ENCODE measurements at places on chromosomes 6 and 20.
A peak's percentile ranks its signal among the peaks of the same experiment; 100 is the strongest.

DNA sequence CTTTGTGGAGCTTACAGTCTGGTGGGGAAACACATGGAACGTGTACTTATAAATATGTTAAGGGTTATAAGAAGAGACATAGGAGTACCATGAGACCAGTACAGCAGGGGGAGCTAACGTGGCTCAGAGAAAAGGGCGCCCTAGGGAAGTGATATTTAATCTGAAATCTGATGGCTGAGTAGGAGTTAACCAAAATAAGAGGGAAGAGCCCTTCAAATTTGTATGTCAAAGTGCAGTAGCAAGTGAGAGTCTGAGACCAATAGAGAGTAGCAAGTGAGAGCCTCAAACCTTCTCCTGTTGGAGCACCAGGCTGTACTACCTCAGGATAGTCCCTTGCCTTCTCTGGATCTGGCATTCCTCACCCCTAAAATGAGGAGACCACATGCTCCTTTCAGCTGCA, 6.1 kb upstream of the PKIG start:
- DNase-seq: no peak

- no peak for DNase-seq
These were observed 79.6 kb downstream of the PTPN1 start for GRCh38 chr20:50589548-50590347.

DNA sequence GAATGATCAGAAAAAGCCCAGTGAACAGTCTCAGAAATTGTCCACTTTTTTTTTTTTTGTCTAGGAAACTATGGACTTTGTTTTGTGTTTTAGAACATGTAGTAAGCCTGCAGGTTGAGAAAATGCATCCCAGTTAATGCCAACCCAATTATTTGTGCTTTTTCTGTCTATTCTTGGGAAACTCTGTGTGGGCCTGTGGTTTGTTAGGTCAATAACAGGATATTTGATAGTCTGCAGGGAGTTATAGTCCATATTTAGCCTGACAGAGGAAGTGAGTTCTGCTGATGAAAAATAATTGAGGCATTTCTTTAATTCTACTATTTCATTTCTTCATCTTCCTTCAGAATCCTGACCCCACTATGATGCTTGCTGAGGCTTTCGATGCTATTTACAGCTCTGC, 154.0 kb upstream of the LAMP5 start:
- no peak for DNase-seq

- DNase-seq: no peak
These were observed 4.8 kb upstream of the GPR31 start for GRCh38 chr6:167162591-167162990.

GRCh38 chr6:150600010-150600300, 270 bp downstream of the PLEKHG1 start:
- DNase-seq: no peak

DNA sequence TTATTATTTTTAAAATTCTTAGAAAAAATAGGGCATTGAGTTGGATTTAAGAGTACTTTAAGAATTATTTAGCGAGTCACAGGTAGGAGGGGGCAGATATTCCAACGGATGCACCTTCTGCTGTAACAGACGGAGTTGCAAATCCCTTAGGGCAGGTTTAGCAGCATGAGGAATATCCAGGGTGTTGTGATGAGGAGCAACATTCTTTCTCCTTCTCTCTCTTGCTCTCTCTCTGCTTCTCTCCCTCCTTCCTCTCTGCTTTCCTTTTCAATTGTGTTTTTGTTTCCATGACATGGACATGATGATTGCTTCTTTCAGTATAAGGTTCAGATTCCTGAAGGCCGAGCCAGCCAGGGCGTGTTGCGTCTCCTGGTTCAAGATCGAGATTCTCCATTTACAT, 28.9 kb downstream of the CDH26 start:
- no peak for DNase-seq

DNA sequence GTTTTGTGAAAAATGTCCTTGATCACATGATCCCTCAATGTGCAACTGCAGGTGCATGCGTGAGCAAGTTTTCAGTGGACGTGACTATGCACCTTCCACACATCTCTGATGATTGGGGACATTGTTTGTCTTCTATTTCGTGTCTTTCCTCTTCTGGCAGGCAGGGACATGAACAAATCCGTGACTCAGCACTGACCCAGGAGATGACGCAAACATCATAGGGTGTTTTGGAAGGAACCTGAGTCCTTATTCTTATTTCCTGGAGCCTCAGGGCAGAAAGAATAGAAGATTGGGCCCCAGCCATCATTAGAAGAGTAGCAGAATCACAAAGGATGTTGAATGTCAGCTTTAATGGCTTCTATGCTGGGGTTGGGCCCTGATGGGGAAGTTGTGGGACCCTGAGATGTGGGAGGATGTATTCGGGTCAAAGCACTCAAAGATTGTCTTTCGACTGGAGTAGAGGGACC, 11.9 kb upstream of the SIRPD start:
- DNase-seq: peak; percentile 85

DNA sequence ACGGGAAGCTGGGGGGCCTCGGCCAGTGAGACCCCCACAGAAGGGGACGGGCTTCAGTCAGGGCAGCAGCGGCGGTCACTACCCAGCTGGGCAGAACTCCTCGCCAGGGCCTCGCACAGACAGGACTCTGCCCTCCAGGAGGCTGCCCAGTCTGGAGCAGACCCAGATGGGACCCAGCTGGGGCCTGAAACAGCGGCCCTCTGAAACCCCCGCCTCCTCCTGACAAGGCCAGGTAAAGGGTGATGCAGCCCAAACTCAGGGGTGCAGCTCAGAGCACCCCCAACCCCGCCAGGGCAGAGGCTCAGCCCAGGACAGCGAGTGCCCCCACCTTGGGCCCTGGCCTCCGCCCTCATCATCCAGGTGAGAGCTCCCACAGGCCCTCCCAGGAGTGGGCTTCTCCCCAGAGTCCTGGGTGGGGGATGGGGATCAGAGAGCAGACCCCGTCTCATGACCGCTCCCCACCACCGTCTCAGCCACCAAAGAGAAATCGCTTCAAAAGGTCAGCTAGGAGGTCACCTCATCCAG, 2.2 kb downstream of the EEF1A2 start:
- no peak for DNase-seq

DNA sequence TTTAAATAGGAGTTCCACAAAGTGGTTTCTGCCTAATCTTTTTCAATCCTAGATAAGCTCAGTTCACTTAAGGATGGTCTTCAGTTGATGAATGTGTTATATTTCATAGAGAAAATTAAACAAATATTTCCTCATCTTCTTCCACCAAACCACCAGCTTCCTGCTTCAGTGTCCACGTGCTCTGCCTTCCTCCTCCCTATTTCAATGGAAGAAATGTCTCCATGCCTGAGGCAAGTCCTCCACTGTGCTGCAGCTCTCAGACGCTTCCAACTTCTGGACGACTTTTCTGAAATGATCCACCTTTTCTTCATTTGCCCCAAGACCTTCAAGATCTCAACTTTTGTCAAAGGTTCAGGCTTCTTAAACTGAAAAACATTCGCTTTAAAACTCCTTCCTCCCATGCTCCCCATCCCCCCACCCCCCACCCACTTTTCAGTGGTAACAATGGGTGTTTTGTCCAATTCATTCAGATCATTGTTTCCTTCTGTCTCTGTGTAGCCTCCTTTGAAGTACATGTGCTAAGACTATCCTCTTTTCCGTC, 25.3 kb upstream of the FABP7 start:
- DNase-seq: no peak

DNA sequence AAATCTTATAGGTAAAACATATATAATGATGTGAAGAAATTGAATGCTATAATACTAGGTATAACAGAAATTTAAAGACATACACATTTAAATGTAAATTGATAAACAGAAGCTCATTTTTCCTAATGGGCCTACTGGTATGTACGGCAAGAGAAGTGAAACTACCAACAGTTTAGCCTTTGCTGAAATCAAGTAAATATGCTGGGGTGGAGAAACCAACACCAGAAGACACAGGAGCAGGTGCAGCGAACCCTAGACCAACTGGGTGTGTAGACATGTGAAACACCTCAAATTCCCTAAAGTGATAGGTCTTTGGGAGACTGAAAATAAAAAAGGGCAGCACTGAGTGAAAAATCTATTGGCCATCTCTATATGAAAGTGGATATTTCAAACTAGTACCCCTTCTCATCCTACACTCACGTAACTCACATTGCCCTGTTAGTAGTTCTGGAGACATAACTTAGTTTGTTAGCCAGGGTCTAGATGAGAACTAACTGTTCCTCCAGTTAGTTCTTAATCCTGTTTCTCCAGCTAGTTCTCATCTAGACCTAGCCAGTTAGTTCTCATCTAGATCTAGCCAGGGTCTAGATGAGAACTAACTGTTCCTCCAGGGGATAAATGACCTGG, 53.1 kb downstream of the SLC35D3 start:
- DNase-seq: no peak

- peak; percentile 75 for DNase-seq
These were observed 28.4 kb upstream of the MAS1L start for GRCh38 chr6:29516108-29516507.

DNA sequence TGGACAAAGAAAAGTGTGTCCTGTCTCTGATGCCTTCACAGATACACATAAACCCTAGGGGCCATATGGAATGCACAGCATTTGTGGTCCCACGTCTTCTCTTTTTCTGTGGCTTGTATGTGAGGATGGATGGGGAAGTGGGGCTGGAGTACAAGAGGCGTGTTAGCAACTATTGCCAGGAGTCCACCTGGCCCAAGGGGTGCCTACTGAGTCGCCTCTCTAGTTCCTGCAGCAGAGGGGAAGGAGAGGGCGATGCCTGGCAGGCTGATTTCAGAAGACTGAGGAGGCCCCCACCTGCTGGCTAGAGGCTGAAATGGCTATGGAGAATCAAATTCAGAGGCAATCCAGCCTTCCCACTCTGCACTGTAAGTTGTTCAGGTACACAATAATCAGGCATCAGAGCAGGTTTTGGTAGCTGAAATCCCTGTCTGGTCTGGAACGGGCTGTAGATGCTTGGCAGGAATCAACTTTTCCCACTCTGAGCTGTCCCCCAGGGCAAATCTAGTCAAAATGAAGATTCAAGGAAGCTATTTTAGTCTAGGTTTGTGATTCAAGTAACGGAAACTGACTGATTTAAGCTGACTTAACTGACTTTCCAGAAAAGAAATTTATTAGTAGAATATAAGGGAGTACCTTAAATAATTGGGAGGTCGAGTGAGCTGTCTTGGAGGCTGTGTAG, 14.9 kb upstream of the PPARD start:
- peak; percentile 55 for DNase-seq

- DNase-seq: peak; percentile 5
These were observed 84.2 kb downstream of the TRIM27 start for GRCh38 chr6:28839443-28840120.

DNA sequence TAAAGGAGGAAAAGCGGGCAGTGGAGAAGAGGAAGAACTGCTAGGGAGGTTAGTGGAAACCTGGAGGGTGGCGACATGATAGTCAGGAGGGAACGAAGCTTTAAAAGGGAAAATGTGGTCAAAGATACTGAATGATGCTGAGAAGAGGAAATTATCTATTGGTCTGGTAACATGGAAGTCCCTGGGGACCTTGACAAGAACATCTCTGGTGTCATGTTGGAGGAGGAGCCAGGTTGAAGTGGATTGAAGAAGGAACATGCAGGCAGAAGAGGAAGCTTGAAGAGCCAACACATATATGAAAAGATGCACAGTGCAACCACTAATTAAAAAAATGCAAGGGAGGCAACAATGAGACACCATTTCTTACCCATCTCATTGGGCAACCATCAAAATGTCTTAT, 251.9 kb upstream of the RNF24 start:
- DNase-seq: no peak

DNA sequence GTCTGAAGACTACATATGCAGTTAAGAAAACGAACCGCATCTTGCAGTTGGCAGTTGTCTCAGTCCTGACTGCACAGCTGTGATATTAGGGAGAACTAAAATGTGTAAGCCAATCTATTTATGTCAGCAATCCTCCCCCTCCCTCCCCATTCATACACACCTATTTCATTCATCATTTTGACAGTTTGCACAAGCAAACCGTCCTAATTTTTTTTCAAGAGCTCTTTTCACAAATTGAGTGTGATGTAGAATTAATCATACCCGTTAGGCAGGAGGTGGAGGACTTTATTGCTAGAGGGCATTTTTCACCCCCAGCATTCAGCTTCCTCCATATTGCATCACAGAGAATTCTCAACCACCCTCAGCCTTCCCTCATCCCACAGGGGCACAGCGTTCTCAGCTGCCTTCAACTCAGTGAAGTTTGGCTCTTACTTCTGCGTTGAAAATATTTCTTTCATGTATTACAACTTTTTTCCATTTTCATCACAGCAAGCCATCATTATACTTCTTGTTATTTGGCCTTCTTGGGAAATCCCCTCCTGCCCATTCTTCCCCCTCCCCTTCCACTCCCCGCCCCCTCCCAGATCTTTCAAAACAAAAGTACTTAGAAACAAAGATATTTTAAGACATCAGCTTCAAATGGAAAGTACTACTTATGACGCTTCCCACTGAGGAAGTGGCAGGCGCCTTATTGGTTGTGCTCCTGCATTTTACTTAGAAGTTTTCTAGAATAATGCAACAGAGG, 37.5 kb downstream of the NOX3 start:
- DNase-seq: peak; percentile 14

DNA sequence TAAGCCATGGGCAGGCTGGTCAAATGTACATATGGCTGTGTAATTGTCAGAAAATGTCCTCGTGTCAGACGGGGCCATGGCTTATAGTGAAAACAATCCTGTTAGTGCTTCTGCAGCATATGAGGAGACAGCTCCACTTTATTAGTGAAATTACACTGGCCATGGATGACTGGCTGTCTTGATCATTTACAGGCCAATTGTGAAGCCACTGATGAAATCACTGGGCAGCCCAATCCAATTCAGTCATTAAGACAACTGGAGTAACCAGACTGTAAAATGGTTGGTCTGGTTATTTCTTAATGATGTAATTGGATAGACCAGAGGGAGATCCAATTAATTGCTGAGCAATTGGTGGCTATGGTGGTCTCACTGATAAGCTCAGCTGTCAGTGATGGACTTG, 749.5 kb downstream of the KIF16B start:
- peak; percentile 37 for DNase-seq

DNA sequence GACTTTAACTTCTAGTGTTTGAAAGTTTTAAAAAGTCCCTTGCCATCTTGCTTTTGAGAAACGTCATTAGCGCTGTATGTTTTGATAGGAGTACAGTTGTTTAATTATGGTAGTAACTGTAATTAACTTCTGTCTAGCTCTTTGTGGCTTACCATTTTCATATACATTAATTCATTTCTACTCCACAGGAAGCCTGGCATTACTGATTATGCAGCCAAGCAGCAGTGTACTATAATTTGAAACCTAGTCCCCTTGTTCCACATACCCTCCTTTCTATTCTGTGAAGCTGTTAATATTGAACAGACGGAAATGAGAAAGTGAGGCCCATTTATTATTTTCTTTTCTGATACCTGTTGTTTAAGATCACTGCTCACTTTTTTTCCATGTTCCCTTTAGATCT, 235.4 kb downstream of the CDKAL1 start:
- DNase-seq: no peak

DNA sequence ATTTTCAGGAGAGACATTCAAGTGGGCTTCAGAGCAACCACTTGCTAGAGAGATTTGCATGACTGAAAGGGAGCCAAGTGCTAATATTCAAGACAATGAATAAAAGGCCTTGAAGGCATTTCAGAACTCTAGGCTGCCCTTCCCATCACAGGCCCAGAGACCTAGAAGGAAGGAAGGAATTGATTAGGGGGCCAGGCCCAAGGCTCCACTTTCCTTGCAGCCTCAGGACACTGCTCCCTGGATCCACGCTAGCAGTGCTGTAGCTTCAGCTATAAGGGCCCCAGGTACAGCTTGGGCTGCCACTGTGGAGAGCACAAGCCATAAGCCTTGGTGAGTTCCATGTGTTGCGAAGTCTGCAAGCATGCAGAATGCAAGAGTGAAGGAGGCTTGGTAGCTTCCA, 731.9 kb upstream of the FLRT3 start:
- DNase-seq: no peak
